NCI-H1436 treated with DMSO at 0.1 percent for 48 hours (cell line): ENCODE measurements at places on chromosomes 3 and 15.

DNA sequence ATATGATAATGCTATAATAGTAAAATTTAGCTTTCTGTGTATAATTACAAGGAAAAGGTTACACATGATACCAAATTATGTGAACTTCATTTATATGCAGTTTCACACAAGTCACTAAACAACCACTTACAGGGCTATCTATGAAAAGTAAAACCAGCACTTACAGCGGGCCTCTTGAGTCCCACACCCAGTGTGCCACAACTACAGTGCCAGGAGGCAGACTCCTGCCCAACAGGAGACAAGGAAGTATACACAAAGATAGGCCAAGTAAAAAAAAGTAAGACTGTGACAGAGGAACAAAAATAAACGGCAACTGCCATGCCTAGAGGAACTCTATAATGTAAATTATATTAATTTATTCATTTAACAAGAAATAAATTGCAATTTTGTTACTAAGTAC, 53.4 kb upstream of the NEK10 start:
- DNase-seq, result no peak

- DNase-seq, result no peak
Observed at GRCh38 chr3:13577181-13578121, 28.5 kb downstream of the FBLN2 start.

DNA sequence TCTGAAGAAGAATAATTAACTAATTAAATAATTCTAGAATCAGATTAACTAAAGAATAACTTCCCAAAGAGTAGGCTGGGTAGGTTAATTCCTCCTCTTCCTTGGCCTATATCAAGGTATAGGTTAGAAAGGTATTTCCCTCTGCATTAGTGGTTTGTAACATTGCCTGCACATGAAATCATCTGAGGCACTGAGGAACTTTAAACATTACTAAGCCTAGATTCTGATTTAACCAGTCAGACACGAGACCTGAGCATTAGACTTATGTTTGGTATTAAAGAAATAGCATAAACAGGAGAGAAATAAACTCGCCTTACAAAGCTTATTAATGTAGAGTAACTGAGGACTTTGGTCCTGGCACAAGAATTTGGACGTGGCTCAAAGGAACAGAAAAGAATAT, 84.2 kb downstream of the FGF7 start:
- no peak for DNase-seq

DNA sequence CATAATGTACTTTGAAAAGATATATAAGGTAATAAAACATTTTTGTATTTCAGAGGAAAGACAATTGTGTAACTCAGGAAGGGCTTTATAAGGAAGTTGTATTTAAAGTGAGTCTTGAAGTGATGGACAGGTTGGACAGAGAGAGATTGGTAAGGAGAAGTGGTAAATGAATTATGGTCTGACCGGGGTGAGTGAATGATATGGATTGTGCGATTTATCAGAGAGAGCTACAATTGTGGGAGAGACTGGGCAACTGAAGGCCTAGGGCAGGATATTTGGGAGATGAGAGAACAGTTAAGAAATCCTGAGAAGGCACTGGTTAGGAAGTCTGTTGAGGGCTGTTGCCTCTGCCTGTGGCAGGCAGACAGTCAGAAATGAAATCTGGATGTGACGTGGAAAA, 14.8 kb downstream of the IL1RAP start:
- no peak for DNase-seq

DNA sequence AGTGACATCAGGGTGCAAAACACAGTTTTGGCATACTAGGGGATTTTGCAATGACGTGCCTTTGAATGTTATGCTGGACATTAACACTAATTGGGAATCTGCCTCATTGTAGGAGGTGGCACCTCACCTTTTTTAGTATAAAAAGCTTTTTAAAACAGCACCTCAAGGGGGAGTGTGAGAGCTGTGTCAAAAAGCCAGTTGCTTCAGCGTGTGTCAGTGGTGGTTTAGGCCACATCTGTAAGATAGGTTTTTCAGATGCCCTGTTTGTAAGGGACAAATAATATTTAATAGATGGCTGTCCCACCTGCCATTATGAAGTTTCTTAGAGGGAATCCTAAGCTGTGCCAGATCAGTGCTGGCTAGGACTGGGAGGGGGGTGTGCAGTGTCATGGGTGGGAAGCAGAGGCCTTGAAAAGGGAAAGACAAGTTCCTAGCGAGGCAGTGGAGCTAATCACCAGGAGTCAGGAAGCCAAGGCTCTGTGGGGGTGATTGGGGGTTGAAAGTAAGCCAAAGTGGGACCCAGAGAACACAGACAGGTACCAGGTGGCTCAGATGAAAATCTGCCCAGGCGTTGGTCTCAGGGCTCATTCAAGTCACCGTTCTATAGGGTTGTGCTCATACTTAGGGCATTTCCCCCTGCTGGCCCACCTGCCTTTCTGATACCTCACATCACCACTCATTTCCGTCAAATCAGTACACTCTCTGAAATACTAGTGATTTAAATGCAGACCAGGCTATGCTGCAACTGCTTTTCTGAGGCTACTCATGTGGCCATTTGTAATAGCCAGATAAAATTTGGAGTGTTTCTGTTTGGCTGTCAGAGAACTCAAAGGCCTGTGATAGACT, 120.5 kb downstream of the BBX start:
- DNase-seq, result no peak

- DNase-seq, result no peak
Observed at GRCh38 chr3:40432793-40433192, 24.3 kb upstream of the RPL14 start.

GRCh38 chr15:82928711-82929110, 23.8 kb downstream of the HOMER2 start:
- no peak for DNase-seq

DNA sequence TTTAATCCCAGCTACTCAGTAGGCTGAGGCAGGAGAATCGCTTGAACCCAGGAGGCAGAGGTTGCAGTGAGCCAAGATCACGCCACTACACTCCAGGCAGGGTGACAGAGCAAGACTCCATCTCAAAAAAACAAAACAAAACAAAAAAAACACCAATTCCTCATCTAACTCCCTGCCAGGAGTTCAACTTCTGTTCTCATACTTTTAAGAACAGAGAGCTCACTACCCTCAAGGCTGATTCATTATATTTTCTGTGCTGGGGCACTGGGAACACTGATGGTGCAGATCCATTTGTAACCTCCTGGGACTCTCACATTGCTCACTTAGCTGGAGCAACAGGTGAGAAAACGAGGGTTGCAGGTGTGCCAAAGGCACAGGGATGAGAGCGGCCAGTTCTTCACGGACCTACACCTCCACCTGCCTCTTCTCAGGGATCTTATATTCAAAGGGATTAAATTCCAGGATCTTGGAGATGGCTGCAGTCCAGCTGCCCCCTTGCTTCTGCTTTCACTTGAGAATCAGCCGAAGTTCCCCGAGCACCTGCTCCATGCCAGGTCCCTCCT, 12.3 kb upstream of the CSK start:
- DNase-seq, result no peak

GRCh38 chr15:56286213-56286612, 42.5 kb upstream of the RFX7 start:
- DNase-seq, result no peak

DNA sequence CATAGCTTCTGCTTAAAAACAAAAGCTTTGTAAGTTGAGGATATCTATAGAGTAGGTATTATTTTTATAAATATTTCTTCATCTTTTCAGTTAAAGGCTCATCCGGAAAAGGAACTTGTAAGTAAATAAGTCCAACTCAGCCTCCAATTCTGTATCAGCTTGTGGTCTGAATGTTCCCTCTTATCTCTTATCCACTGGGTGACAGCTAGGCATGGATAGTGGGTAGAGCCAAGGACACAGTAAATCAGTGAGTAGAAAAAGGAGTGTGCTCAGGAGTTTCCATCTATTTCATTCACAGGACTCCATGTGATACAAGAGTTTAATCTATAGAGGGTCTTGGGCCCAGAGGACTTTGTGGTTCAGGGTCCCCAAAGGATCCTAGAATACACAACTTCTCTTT, 50.9 kb downstream of the FRMD5 start:
- no peak for DNase-seq

- no peak for DNase-seq
Observed at GRCh38 chr15:39706206-39706605, 76.4 kb downstream of the FSIP1 start.

DNA sequence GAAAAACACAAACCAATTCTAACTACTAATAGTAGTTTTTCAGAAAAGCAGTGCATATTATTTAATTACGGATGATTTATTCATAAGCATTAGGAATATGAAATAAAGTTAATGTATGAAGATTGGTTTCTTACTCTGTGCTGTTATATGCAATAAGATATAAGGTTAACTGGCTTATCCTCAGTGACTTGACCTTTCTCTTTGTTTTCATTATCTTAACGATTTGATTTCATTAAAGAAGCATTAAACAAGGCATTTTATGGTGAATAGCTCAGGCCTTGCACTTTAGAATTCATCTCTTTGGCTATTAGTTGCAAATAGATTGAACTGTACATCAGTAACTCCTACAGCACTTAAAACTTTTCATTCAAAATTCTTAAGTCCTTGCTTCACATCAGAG, 28.9 kb downstream of the RAP2B start:
- no peak for DNase-seq

DNA sequence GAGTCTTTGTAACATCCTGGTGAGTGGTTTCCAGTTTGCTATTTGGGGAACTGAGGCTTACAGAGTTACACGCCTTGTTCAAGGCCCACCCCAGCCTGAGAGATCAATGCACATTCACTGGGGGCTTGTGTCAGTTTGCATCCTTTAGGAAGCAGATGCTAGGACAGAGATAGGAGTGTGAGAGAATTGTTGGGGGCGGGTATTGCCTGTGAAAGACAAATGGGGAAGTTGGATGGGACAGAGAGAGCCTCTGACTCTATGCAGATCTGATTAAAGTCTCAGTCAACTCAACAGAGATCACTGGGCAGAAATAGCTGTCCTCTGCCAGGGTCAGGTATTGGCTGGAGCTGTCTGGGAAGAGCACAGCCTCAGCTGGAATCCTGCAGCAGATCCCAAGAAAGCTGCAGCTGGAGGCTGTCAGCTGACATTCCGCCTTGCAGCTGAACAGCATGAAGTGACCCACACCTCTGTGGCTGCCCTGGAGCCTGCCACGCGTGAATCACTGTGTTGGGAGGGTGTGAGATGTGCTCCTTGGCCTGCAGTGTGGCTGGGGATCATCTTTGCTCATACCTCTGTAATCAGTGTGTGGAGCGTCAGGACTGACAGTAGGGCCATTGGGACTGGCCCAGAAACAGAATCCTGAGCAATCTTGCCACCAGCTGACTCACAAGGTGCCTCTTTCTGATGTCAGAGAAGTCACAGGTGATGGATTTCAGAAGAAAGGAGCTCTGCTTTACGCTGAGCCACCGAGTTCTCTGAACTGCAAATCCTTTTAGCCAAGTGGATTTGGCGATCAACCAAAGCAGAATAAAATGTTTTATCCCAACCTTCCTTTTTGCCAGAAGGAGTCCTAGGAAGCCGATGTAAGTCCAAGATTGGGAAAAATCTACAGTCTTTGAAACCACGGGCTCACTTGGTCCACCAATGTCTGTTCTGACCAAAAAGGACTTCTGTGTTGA, 284.1 kb upstream of the LRRFIP2 start:
- no peak for DNase-seq

- DNase-seq, result no peak
Observed at GRCh38 chr3:52865994-52866393, 31.2 kb upstream of the MUSTN1 start.

GRCh38 chr3:128495435-128495970, 2.5 kb upstream of the GATA2 start:
- DNase-seq, result no peak
